ENCODE measurements at places on chromosomes 13 and 19. TPM values are rescaled to one million over a fixed set of nuclear protein-coding genes. Genes with fewer than 3 reads are reported as not detected.

DNA sequence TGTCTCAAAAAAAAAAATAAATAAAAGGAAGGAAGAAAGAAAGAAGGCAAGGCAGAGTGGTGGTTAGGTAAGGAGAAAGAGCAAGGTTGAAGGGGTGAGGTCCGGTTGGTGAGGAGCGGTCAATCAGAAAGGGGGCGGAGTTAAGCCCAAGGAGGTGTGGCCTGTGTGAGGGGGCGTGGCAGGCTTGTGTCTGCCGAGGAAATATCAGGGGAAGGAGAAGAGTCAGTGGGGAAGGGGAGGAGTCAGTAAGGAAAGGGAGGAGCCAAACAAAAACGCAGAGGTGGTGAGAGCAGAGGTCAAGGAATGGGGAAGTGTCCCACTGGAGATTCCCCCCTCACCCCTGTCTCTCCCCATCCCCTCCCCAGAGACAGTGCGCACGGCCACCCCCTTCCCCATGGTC lies 5.9 kb downstream of the CACNG7 start:
- no peak for DNase-seq

DNA sequence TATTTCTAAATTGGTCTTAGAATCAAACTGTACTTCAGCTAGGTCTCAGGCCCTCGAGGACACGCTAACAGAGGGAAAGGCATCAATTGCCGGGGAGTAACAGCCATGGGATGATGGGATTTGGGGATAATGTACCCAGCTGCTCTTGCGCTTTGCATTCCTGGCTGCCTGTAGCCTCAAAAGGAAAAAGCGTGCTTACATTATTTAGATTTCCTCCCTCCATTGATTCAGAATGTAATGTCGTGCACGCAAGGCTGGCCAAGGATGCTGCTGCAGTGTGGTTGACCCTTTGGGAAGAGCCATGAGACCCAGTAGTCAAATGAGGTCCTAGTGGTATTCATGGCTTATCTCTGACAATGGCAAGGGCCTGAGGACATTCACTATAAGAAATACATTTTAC lies 95.1 kb downstream of the SLC7A1 start:
- no peak for DNase-seq

The NPAS1 gene
- total RNA-seq = not detected

- DNase-seq = no peak
These were observed 161.1 kb downstream of the DCT start for GRCh38 chr13:94318418-94318817.

- DNase-seq = no peak
These were observed 39.8 kb downstream of the TNFRSF19 start for GRCh38 chr13:23609874-23610576.

The SIGLEC9 gene
- not detected for total RNA-seq

Measured in pulmonary artery endothelial cell (primary cell).